Stimulated activated CD8-positive, alpha-beta memory T cell treated with anti-CD3 and anti-CD28 coated beads, Interleukin-7, amount 100 ng/mL, for 1 hour (primary cell): ENCODE measurements at places on chromosomes 12 and 14.

DNA sequence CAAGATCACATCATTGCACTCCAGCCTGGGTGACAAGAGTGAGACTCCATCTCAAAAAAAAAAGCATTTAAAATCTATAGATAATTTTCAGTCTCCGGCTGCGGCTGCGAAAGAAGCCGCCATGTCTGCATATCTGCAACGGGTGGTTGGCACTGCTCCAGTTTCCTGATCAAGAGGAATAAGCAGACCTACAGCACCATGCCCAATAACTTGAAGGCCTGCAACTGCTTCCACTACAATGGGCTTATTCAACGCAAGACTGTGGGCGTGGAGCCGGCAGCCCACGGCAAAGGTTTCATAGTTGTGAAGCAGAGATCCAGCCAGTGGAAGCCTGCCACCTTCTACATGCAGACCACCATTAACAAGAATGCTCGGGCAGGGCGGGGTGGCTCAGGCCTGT lies 30.6 kb upstream of the EID3 start:
- DNase-seq: no peak

DNA sequence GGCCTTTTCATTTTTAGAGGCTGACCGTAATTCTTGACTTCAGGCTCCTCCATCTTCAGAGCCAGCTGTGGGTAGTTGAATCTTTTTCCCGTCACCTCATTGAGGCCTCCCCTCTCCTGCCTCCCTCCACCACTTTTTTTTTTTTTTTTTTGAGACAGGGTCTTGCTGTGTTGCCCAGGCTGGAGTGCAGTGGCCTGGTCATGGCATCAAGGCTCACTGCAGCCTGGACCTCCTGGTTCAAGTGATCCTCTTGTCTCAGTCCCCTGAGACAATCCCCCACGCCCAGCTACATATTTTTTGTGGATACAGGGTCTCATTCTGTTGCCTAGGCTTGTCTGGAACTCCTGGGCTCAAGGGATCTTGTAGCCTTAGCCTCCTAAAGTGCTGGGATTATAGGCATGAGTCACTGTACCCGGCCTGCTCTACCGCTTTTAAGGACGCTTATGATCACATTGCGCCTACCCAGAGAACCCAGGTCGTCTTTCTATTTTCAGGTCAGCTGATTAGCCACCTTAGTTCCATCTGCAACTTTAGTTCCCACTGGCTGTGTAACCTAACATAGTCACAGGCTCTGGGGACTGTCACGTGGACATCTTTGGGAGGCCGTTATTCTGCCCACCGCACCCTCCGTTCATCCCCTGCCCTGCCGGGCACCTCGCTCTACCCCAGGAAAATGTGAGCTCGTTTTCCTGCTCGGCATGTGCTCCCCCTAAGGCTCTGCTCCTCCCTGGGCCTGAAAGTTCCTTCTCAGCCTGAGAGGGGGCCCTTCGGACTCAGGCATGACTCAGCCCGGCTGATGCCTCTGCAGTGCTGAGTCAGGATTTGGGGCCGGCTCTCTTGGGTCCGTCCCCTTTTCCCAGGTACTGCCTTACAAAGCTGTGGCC lies 13.4 kb downstream of the TNFAIP2 start:
- DNase-seq: no peak

DNA sequence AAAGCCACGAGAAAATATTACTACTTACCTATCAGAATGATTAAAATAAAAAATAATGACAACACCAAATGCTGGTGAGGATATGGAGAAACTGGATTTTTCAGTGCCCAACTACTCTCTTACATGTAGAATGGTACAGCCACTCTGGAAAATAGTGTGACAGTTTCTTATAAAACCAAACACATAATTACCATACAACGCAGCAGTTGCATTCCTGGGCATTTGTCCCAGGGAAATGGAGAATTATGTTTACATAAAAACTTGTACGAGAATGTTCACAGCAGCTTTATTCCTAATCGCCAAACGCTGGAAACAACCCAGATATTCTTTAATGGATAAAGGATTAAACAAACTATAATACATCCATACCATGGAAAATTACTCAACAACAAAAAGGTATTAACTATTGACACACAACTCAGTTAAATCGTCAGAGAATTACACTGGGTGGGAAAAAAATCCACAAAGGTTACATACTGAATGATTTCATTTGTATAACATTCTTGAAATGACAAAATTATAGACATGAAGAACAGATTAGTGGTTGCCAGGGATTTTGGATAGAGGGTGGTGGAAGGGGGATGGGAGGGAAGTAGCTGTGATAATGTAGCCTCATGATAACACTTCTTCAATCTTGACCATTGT lies 35.4 kb downstream of the TAOK3 start:
- DNase-seq: no peak

DNA sequence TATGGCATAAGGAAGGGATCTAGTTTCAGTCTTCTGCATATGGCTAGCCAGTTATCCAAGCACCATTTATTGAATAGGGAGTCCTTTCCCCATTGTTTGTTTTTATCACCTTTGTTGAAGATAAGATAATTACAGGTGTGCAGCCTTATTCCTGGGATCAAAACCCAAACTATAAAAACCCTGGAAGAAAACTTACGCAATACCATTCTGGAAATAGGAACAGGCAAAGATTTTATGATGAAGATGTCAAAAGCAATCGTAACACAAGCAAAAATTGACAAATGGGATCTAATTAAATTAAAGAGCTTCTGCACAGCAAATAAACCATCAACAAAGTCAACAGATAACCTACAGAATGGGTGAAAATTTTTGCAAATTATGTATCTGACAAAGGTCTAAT lies 128.5 kb upstream of the DCN start:
- DNase-seq: no peak

DNA sequence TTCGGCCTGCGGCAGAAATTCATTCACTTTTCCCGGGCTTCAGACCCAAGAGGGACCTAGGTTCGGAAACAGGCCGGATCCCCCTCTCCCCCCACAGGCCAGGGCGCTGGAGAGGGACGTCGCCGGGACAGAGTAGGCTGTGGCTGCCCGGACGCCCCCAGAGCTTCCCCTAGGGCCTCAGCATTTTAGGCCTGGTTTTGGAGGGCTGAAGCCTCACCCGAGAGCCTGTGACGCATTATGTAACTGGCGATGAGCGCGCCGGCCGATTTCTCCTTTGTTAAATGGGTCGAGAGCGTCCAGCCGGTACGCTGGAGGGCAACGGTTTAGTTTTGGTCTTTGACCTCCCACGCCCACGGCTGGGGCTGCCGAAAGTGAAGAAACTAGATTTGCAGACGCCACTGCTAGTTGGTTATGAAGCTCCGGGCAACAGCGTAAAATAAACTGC lies 657 bp downstream of the PEBP1 start:
- DNase-seq: no peak

- DNase-seq: no peak
These were observed 46.2 kb downstream of the C14orf132 start for GRCh38 chr14:96085369-96085768.

GRCh38 chr12:53399896-53400295 lies 19.9 kb downstream of the SP1 start:
- DNase-seq: no peak

DNA sequence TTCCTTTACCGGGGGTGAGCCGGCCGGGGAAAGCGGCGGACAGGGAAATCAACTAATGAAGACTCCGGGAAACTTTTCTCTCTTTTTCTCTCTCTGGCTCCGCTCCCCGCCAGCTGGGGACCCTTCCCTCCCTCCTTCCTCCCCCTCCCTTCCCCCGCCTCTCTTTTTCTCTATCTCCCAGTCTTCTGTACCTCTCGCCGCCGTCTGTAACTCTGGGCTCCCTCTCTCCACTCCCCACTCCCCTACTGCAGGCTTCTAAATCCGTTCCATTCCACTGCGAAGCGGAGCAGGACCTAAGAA lies 6.9 kb upstream of the HOXC11 start:
- no peak for DNase-seq

DNA sequence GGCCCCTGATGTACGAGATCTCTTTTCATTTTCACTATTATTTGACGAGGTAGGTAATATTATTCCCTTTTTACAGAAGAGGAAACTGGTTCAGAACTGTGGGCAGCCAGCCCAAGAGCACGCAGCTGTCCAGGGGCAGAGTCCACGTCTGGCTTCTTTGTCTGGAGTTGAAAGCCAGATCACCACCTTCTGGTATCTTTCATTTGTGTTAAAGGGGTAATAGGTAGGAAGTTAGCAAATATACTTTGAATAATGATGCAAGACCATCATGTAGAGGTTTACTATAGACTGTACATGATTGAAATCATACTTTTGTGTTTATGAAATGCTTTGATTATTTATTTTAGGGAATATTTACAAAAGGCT lies 144.1 kb upstream of the AMIGO2 start:
- DNase-seq: no peak

DNA sequence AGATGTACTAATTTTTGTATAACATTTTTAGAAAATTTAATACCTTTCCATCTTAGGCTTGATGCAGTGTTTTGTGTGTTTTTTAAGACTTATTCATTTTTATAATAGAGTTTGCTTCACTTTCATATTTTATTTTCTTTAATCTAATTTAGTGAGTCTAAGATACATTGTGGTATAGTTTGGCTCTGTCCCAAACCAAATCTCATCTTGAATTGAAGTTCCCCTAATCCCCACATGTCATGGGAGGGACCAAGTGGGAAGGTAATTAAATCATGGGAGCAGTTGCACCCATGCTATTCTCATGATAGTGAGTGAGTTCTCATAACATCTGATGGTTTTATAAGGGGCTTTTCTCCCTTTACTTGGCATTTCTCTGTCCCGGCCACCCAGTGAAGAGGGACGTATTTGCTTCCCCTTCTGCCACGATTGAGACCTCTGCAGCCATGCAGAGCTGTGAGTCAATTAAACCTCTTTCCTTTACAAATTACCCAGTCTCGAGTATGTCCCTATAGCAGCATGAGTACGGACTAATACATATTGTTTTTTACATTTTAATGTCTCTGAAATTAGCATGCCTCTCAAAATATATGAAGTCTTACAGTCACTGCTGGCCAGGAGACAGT lies 34.9 kb downstream of the GABARAPL1 start:
- no peak for DNase-seq

- DNase-seq: no peak
These were observed 77.5 kb upstream of the CPSF6 start for GRCh38 chr12:69161829-69162228.

DNA sequence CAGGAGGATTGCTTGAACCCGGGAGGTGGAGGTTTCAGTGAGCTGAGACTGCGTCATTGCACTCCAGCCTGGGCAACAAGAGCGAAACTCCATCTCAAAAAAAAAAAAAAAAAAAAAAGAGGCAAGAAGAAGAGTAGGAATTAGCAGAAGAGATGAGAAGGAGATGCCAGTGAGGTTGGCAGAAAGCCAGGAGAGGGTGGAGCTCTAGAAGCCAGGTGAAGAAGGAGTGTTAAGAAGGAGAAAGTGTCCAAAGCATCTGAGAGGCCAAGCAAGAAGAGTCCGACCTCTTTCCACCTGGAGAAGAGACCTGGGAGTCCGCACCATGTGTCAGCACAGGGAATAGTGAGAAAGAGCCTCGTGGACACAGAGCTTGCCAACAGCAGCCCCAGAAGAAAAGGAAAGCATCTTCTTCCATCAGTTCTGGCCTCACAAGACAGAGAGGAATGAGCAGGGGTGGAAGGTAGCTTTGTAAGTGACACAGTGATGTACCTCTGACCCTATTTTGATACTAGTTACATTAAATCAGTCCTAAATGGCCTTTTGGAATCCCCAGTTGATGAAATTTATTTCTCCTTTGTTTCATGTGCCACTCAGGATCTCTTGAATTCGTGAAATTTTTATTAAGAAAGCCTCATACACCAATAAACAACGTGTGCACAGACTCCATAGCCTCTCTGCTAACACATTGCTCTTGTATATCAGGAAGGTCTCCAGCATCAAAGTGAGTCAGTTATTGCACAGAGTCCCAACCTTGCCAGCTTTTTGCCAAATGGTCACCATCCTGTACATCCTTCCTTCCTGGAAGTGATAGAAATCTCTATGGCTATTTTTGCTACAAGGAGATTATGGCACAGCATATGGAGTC lies 70.6 kb downstream of the SAMD4A start:
- DNase-seq: no peak

- DNase-seq: no peak
These were observed 12.5 kb upstream of the INF2 start for GRCh38 chr14:104676694-104677511.

DNA sequence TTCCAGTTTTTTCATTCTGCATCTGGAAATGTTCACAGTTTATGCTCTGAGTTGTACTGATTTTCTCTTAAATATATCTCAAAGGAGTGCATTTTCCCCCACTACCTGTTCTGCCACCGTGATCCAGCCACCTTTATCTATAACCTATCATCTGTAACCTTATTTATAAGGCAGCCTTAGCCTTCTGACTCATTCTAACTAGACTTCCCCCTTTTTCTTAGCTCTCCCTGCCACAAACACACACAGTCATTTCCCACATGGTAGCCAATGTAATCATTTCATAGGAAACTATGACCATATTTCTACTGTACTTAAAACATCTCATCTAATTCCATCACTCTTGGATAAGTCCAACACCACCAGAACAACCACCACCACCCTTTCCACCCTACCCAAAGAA lies 10.8 kb upstream of the GYS2 start:
- DNase-seq: no peak

DNA sequence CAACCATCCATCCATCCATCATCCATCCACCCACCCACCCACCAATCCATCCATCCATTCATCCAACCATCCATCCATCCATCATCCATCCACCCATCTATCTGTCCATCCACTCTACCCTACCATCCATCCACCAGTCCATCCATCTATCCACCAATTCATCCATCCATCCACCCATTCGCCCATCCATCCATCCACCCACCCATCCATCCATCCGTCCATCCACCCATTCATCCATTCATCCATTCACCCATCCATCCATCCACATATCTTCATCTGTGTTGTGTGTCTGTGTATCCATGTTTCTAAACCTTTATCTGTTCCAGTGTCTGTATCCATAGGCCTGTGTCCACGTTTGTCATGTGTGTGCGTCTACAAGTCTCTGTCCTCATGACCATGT lies 9.9 kb downstream of the HNF1A start:
- no peak for DNase-seq
